ENCODE measurements at places on chromosomes 2 and 18. TPM values are rescaled to one million over a fixed set of nuclear protein-coding genes. Genes with fewer than 3 reads are reported as not detected.

DNA sequence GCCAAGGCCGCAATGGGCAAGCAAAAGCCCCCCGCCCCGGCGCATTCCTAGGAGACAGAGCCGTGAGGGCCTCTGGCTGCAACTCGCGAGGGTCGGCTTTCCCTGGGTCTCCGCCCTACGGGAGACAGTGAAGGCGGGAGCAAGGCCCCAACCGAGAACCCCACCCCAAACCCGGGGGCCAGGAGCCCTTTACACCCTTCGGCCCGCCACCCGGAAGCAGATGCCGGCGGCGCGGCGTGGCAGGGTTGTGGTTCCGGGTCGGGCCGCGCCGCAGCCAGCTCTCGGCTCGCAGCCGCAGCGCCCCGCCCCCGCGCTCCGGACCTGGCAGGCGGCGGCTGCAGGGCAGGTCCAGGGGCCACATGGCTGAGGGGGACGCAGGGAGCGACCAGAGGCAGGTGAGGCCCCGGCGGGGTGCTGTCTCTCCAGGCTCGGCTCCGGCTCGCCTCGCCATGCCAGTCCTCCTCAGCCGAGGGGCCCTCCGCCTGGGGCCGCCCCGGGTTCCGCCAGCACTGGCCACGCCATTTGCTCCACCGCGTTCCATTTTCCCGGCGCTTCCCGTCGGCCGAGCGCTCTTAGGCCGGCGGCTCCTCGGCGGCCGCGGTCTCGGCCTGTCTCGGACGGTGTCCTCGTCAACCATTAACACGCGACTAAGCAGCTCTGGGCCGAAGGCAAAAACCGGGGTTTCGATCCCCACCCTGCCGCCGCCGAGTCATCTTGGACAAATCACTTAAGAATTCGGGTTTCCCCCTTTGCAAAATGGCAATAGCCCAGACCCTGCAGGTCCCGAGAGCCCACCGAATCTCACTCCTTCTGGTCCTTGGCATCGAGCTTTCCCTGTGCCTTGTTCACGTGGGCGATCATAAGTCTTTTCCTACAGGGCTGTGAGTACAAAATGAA lies at the start of gene IMPACT:
IMPACT (plus strand) TSS at position 273 of the 897 bp plus-strand sequence; CDS start at position 360, 87 bp downstream.
- DNase-seq: peak; percentile 86

DNA sequence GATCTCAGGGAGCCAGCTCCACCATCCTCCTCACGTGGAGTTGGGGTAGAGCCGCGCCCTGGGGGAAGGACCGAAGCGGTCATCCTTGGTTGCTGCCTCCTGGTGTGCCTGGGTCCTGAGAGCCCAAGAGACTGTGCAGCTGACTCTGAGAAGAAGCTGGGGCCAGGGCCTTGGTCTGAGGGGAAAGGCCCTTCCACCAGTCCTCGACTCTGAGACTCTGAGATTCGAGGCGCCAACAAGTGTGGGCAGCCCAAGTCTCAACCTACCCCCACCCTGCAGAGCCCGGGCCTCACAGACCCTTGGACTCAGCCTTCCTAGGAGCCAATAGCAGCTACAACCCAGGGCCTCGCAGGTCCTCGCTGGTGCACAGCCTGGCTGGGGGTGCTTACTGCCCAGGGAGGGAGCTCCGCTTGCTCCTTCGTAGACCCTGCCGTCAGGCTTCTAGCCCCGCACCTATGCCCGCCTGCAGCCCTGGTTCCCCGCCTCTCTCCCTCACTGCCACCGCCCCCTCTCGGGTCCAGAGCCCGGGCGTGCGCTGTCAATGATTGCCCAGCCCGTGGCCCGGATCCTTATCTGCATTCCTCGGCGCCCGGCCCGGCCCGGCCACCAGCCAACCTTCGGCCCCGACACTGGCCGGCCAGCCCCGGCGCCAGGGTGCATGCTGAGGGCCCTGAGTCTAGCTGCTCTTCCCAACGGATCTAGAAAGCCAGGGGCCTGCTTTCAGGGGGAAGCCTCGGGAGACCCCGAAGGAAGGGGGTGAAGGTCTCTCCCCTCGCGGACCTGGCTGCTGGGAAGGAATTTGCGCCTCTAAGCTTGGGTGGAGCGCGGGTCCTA lies 2.0 kb downstream of the IHH start:
- peak; percentile 50 for DNase-seq

- DNase-seq: no peak
Measured at GRCh38 chr2:177554365-177554764, 161.8 kb downstream of the AGPS start.

GRCh38 chr2:226772389-226773179 lies 27.0 kb downstream of the IRS1 start:
- no peak for DNase-seq

Gene C2orf66
- total RNA-seq: not detected

DNA sequence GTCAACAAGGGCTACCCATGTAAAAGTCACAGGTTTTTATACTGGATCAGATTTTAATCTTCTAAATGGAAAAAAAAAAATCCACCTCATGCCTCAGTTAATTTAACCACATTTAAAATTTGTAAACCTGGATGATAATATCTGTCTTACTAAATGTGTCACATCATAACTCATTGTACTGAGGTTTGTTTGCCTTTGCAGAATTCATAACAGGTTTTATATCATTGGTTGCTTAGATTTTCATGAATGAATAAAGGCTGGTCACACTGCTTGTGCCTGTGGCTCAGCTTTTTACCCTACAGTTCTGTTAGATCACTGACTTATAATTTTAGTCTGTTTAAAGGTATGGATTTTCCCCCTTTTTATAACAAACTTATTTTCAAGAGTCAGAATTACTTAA lies 48.9 kb downstream of the PSMD14 start:
- DNase-seq: no peak

Gene SAG
- not detected for total RNA-seq

- no peak for DNase-seq
Measured at GRCh38 chr2:157319795-157320194, 5.8 kb downstream of the ERMN start.

DNA sequence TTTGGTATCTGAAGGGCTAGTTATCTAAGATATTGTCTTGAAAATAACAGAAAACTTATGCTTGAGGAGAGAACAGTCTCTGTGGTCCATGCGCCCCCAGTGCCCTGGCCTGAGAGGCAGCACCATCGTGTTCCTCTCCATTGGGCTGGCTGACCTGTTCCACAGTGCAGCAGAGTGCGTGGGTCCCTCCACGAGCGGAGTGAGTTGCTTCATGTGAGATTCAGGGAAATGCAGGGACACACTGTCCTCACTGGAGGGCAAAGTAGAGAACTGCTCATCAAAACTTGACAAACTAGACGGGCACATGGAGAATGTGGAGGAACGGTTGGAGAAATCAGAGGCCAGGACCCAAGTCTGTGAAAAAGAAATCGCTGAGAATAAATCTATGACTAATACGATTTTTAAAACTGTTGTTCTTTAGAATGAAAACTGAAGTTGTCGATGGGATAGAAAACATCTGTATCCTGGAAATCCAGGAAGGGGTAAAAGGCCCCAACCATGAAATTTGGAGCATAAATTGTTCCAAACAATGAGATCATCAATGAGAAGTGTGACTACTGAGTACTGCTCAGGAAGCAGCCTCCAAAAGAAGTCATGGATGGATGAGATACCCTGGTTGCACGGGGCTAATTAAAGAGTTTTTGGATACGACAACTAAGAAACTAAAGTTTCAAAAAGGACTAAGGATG lies 58.1 kb downstream of the REV1 start:
- no peak for DNase-seq

- no peak for DNase-seq
Measured at GRCh38 chr2:227886149-227886548, 14.7 kb downstream of the DAW1 start.

DNA sequence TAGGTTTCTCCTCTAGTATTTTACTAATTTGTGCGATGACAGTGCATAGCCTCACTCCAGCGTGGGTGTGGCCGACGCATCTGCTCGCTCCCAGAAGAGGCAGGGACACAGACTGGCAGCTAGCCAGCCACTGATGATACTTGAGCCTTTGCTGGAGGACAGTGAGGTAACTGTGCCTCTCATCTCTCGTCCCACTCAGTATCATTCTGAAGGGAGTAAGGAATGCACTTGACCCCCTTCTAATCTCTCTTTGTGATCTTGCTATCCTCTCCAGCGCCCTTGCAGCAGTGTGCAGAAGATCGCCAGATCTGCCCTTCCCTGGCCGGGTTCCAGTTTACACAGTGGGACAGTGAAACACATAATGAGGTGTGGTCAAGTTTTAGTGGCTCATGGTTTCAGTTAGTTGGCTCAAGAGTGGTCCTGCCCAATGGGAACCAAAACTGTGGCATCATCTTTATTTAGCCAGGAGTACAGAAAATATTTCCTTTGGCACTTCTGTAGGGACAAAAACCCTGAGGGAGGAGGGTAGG lies 17.5 kb downstream of the NCAPH start:
- peak; percentile 73 for DNase-seq

DNA sequence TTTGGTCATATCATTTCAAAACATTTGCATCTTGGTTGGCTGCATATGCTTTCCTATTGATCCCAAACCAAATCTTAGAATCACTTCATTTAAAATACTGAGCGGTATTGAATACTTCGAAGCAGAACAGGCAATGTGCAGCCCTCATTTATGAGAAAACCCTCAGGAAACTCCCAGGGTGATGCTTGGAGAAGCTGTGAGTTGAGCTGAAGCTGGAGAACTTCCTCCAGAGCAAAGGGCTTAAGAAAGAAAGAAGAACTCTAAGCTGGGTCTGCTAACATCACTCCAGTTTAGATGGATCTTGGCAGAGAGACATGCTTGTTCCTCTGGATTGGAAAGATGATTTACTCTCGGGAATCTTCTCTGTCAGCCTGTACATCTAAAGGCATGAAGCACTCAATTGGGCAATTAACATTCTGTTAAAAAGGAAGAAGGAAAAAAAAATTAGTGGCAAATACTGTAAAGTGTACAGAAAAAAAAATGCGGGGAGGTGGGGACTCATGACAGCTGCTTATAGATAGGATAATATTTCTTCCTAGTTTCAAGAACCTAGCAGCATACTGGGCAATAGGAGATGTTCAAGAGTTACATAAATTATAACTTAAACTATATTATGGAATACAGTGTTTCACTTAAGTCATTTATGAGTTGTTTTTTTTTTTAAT lies 49.5 kb downstream of the ATIC start:
- DNase-seq: no peak

- no peak for DNase-seq
Measured at GRCh38 chr18:6589923-6590322, 139.6 kb upstream of the ARHGAP28 start.

DNA sequence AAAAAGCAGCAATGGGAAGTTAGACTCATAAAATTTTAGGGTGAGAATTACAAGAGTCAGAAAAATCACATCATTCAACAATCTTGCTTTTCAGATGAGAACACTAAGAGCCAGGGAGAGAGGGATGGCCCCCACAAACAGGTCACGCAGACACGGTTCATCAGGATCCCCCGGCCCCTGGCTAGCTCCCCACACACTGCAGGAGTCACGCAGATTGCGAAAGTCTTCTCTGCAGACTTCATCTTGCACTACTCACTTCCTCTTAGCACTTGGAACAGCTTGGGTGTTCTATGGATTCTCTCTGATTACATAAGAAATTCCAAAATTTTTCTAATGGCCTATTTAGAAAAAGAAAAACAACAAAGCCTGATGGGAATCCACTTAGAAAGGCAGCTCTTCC lies 21.6 kb upstream of the SULT1C2 start:
- no peak for DNase-seq

DNA sequence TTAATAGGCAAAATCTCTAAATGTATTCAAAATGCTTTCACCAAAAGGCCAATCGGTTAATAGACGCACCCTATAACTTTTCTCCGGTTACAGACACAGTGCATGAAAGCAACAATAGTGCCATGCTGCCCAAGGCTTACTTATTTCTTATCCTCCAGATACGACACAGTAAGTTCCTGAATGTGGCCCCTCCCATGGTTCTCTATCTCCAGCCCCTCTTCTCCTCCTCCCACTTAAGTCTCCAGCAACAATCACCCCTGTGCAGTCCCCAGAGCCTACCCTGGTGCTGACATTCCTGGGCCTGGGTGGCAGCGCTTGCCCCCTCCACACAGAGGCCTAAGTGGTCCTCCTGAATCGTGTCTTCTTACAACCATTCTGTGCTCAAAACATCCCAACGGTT lies 3.6 kb downstream of the KIDINS220 start:
- no peak for DNase-seq

Gene MBOAT2
- 5.3 TPM for total RNA-seq
